ENCODE measurements at places on chromosomes 13 and 19.

- no peak for DNase-seq
Observed at GRCh38 chr19:1163283-1163933, 10.7 kb downstream of the SBNO2 start.

GRCh38 chr19:16066611-16067104, 9.6 kb upstream of the TPM4 start:
- no peak for DNase-seq

- no peak for DNase-seq
Observed at GRCh38 chr13:25581351-25581750, 209.6 kb downstream of the ATP8A2 start.

DNA sequence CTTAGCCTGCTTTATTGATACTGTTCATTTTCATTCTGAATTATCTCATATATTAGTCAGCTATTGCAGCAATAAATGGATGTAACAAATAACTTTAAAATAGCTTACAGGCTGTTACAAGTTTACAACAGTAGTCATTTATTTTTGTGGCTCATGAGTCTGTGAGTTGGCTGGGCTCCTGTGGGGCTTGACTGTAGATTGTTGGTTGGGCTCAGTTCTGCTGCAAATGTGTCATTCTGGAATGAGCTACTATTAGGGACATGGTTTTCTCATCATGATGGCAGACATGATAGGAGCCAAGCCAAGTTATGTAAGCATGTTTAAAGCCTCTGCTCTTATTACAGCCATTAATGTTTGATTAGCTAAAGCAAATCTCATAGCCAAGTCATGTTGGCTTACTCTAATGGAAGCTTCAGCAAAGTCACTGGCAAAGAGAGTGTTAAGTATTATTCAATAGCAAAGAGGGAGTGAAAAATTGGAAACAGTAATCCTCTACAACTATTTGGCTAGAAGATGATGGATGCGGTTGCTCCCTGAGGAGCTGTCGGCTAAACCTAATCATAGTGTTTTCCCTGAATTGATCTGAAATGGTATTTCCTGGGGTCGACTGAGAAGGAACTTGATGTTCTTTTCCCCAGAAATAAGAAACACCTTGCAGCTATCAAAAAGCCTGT, 391.3 kb downstream of the TDRD3 start:
- no peak for DNase-seq

- DNase-seq: no peak
Observed at GRCh38 chr13:109140479-109141349, 511.3 kb downstream of the MYO16 start.

DNA sequence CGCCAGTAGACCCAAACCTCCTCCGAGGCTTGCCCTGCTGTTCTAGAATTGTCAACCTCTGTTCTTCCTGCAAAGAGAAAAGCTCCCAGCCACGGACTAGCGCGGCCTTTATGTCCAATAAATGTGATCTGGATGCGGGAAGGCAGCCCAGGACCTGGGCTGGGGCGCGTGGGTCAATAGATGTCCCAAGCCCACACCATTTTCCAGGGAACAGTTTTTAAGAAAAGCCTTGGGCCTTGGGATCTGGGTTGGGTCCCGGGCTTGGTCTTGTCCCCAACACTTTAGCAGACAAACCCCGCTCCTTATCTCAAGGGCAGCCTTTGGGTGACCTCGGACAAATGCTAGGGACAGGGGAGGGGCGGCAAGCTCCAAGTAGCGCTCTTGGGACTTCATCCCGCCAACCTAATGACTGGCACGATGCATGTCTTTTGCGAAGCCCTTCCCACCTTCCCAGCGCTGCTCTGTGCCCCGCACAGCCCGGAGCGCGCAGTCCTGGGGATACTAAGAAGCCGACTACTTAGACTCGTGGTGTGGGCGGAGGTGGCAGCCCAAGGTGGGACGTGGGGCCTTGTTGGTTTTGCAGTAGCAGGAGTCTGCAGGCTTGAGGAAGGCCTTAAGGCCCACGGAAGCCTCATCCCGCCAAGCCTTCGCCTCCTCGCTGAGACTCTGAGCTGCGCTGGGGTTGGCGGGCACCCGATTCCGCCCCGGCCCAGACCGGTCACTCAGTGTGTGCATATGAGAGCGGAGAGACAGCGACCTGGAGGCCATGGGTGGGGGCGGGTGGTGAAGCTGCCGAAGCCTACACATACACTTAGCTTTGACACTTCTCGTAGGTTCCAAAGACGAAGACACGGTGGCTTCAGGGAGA, 10.8 kb downstream of the SOX21 start:
- DNase-seq: no peak

DNA sequence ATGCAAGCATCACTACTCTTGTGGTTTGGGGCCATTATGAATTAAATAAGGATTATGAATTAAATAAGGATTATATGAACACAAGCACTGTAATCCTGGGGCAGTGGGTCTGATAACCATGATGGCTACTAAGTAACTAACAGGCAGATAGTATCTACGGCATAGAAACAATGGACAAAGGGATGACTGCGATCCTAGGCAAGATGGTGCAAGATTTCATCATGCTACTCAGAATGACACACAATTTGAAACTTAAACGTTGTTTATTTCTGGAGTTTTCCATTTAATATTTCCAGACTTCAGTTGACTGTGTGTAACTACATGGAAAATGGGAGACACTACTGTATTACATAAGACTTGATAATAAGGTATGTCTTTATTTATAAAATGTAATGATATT, 15.1 kb downstream of the KCNRG start:
- DNase-seq: no peak

GRCh38 chr13:93368296-93368695, 141.7 kb downstream of the GPC6 start:
- DNase-seq: no peak

DNA sequence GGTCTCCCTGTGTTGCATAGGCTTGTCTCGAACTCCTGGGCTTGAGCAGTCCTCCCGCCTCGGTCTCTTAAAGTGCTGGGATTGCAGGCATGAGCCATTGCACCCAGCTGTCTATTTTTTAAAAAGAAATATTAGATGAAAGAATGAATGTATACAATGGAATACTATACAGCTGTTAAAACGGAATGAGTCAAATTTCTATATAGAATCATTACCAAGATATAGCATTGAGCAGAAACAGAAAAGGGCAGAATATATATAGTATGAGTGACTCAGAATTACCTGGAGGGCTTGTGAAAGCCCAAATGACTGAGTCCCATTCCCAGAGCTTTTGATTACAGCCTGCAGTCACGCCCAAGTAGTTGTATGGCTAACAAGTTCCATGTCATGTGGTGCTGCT, 4.4 kb downstream of the DACT3 start:
- DNase-seq: no peak

DNA sequence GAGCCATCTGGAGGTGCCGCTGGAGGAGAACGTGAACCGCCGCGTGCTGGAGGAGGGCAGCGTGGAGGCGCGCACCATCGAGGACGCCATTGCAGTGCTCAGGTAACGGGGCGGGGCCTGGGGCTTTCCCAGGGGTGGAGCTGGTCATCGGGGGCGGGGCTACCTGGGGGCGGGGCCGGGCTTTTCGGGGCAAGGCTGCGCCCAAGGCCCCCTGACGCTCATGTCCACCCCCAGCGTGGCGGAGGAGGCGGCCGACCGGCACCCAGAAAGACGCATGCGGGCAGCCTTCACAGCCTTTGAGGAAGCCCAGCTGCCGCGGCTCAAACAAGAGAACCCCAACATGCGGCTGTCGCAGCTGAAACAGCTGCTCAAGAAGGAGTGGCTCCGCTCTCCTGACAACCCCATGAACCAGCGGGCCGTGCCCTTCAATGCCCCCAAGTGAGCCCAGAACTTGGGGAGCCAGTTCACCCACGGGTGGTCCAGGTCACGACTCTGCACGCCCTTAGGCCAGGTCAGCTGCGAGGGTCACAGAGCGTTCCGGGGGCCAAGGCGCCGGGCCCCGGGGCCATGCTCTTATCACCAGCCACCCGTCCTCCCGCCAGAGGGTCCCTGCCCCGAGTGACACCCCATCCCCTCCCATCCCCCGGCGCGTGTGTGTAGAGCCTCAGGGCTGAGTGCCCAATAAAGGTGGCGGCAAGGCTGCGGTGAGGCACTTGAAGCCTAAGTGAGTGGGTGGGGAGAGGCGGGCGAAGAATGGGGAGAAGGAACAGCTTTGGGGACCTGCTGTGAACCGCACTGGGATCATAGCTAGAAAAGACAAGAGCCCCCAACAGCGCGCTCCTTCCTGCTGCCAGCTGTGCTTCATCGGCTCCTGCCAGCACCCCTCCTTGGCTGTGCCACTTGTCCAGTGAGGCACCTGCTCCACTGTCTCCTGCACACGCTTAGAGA, 10.7 kb downstream of the CCDC124 start:
- no peak for DNase-seq

DNA sequence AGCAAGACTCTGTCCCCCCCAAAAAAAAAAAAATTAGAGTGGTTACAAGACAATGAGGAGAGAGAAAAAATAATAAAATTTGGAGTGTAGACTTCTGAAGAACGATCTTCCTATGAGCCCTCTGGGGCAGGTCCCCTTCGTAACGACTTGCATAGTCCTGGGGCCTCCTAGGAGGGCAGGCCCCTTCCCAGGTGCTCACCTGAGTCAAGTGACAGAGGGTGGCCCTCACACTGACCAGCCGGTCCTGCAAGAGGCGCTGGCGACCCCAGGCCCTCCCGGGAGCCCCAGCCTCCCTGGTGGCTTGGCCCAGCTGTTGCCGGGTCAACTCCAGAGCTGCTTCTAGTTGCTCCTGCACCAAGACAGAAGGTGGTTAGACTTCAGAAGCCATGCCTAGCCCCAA, 14.9 kb downstream of the PLEKHA4 start:
- no peak for DNase-seq

GRCh38 chr13:51479199-51479523, 26.3 kb upstream of the INTS6 start:
- DNase-seq: no peak

GRCh38 chr19:4547303-4548237, 7.7 kb upstream of the LRG1 start:
- no peak for DNase-seq

GRCh38 chr19:11291991-11292390, 4.0 kb upstream of the TSPAN16 start:
- no peak for DNase-seq

Data from cardiac septum (tissue), 1 donor.